ENCODE measurements at places on chromosomes 3 and 15.

DNA sequence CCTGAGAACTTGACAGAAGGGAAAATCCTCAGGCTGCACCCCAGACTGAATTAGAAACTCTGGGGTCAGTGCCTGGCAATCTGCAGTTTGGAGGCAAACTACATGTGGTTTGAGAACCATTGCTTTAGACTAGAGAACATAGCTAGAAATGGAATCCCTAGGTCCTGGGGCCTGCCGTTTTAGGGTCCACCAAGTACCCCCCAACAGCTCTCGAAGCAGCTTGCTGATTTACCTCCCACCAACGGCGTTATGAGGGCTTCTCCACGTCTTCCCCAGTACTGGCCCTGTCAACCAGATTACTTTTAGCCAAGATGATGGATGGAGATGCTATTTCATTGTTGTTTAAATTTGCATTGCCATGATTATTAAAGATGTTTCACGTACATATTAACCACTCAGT is 272.5 kb downstream of the XXYLT1 start:
- DNase-seq: no peak

- peak; percentile 49 for DNase-seq
Measured at GRCh38 chr15:51830276-51830806, 888 bp downstream of the TMOD3 start.

- DNase-seq: no peak
Measured at GRCh38 chr3:126826693-126827092, 122.7 kb downstream of the CHCHD6 start.

- DNase-seq: no peak
Measured at GRCh38 chr3:37145611-37146010, 28.8 kb downstream of the LRRFIP2 start.

- DNase-seq: peak; percentile 83
Measured at GRCh38 chr3:46353647-46354410, at the start of gene CCR2. TSS of gene CCR2 (plus strand) at chr3:46354111. CDS start at chr3:46357528, 3,417 bp downstream.

GRCh38 chr3:170869239-170869590 is 780 bp downstream of the RPL22L1 start:
- DNase-seq: peak; percentile 25

DNA sequence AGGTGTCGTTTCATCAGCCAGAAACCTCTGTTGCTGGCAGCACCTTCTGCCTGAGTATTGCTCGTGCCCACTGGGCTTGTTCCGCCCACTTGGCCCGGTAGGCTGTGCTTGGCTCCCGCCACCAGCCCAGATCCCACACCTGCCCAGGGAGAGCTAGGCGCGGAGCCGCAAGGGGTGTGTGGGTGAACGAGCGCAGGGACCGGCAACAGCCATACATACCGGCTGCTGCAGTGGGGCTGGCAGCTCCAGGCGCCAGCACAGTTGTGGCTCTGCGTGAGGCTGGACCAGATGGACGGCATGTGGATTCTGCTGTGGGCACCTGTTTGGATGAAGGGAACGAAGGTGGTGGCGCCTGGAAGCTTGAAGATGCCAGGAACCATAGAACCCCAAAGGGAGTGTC is 331.5 kb upstream of the MCTP2 start:
- no peak for DNase-seq
